PC-3 (cell line): ENCODE measurements at places on chromosomes 5 and 9. TPM values are rescaled to one million over a fixed set of nuclear protein-coding genes. Genes with fewer than 3 reads are reported as not detected.
A peak's percentile ranks its signal among the peaks of the same experiment; 100 is the strongest.

DNA sequence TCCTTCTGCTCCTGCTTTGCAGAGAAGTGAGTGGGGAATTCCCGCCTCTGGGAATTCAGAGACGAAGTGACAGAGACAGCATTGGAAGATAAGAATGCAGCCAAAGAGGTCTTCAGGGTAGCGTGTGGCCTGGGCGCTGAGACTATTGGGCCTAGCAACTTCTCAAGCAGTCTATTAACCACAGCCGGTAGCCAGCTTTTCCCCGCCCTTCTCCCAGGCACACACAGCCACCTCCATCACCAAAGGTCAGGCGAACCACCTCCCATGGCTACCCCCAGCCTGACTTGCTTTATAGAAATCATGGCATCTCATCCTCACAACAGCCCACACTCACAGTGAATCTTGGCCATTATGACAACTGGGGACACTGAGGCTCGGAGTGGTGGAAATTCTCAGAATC lies 124.2 kb downstream of the KCNIP1 start:
- H3K36me3 ChIP-seq: no peaks in the 10 kb centered on the region
- no peak overlapping the region for H3K4me3 ChIP-seq
- H3K27me3 ChIP-seq: no peaks in the 10 kb centered on the region
- H3K4me1 ChIP-seq: no peaks in the 10 kb centered on the region
- H3K27ac ChIP-seq: no peak overlapping the region

The WWC1 gene
- 31.8 and 44.2 TPM in 2 replicates for total RNA-seq

The UBTD2 gene
- 22.6 and 23.8 TPM in 2 replicates for total RNA-seq

DNA sequence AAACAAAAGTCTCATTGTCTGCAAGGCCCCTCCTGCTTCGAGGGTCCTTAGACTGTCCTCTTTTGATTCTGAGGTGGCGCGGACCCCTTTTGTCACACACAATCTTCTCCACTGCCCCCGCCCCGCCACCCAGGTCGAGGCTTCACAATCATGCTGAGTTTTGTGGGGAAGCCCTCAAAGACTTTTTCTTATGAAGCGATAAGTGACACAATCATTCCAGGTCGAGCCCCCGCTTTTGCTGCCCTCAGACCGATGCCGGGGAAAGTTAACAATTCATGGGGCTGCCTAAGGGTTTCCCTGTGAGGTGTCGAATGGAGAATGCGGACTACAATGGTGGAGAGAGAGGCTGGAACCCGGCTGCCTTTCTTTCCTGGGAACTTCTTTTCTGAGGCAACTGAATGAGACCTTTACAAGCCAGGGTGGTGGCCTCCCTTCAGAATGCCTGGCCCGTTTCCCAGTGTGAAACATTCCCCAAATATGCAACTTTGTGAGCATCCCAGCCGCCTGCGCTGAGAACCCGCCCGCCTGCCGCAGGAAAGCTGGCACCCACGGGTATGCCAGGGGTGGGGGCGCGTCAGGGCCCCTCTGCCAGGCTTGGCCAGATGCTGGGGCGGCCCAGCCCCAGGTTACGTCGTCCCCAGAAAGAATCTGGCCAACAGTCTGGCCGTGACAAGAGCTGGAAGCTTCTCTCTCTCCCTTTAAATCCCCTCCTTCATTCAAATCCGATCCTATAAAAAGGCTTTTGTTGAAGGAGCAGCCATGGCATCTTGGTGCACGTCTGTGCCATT lies 71.9 kb downstream of the MAP1B start:
- DNase-seq: peak; percentile 88
- peak overlapping the region; percentile 39 for H3K4me3 ChIP-seq
- H3K27me3 ChIP-seq: no peaks in the 10 kb centered on the region
- H3K4me1 ChIP-seq: peaks cover 19% of the 10 kb centered on the region

- no peaks in the 10 kb centered on the region for H3K27me3 ChIP-seq
- no peak overlapping the region for H3K4me3 ChIP-seq
- H3K4me1 ChIP-seq: peaks cover 10% of the 10 kb centered on the region
- H3K36me3 ChIP-seq: no peaks in the 10 kb centered on the region
Measured at GRCh38 chr9:37229882-37230482, 109.6 kb downstream of the ZCCHC7 start.

GRCh38 chr9:108142504-108143201 lies 653.1 kb upstream of the KLF4 start:
- H3K27me3 ChIP-seq: no peaks in the 10 kb centered on the region
- no peak overlapping the region for H3K27ac ChIP-seq
- no peaks in the 10 kb centered on the region for H3K36me3 ChIP-seq
- no peak for DNase-seq
- no peak overlapping the region for H3K4me3 ChIP-seq
- H3K4me1 ChIP-seq: no peaks in the 10 kb centered on the region
